Activated naive CD4-positive, alpha-beta T cell (primary cell): ENCODE measurements at places on chromosomes 11 and 22.

- no peak for DNase-seq
Observed at GRCh38 chr11:3154001-3154599, 11.0 kb downstream of the OSBPL5 start.

DNA sequence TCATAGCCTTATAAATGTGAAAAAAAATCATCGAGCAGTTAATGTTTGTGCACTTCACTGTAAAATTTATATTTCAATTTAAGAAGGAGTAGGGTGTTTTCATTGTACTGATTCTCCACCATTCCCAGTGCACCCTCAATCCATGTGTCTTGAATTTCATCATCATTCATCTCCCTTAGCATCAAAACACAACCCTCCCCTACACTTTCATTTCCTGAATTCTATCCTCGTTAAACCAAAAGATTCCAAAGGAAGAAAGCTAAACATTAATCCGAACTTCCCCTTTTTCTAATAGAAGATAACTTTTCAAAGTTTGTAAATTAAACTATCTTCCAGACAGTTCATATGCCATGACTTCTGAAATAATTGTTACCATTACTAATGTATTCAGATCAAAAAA lies 34.1 kb upstream of the OR8B8 start:
- no peak for DNase-seq

- DNase-seq: no peak
Observed at GRCh38 chr22:48765595-48765994, 1062.1 kb downstream of the BRD1 start.

- DNase-seq: no peak
Observed at GRCh38 chr22:39527481-39527961, 5.0 kb downstream of the RPS19BP1 start.

DNA sequence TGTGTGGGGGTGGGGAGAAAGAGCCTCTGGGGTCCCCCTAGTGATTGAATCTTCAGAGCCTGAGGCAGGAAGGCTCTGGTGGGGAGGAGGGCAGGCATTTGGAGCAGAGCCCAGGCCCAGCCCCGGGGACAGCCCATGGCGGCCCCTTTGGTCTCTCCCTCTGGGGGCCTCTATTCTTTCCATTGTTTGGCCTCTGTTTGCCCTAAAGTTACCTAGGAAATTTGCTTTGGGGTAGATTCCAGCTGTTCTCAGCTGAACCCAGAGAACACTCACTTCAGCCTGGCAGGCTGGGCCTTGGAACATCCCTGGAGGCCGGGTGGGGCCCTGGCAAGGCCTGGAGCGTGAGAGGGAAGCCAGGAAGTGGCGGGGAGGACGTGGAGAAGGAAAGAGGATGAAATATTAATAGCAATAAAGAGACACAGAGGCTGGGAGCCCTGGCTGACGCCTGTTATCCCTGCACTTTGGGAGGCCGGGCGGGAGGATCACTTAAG lies 22.9 kb upstream of the A4GALT start:
- DNase-seq: no peak

DNA sequence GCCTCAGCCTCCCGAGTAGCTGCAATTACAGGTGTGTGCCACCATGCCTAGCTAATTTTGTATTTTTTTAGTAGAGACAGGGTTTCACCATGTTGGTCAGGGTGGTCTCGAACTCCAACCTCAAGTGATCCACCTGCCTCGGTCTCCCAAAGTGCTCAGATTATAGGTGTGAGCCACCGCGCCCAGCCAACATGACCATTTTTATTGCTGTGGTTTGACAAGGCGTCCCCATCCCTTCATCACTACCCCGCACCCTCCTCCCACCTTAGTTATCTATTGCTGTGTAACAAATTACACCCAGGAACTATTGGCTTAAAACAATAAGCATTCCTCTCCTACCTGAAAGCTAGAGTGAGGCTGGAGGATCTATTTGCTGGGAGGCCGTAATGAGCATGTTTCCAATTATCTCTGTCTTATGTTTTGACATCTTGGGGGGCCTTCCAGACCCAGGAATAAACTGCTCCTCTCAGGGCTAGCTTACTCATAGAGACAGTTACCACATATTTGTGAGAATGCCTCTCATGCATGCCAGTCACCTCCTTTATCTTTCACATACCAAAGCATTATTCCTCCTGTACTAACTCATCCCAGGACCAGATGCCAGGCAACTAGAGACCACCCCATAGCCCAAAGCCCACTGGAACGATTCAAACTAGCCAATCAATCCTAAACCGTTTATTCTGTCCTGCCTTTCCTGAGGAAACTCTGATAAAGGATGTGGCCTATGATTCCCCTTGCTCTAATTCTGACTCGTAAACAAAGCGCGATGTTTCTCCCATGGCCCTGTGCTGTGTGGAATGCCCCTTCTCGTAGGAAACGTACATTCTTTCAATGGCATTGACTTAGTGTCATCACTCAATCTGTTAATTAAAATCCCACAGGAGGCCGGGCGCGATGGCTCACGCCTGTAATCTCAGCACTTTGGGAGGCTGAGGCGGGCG lies 19.4 kb downstream of the SNU13 start:
- DNase-seq: no peak

DNA sequence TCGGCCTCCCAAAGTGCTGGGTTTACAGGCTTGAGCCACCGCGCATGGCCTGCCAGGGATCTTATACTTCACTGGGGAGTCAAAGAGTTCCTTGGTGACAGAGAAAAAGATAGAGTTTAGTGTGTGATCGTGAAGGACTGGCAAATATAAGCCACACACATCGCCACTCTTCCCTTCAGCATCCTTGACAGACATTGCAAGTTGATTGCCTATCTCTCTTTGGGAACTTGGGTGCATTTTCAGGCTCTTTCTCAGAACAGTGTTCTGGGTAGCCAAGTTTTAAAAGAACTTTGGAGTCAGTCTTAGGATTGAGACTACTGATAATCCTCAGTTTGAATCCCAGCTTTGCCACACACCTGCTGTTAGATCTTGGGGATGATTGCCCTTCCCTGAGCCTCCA lies 19.8 kb downstream of the MIAT start:
- no peak for DNase-seq

GRCh38 chr11:62948765-62949320 lies 27.7 kb upstream of the CHRM1 start:
- DNase-seq: no peak

- DNase-seq: no peak
Observed at GRCh38 chr22:35368386-35368785, 12.5 kb upstream of the HMOX1 start.

DNA sequence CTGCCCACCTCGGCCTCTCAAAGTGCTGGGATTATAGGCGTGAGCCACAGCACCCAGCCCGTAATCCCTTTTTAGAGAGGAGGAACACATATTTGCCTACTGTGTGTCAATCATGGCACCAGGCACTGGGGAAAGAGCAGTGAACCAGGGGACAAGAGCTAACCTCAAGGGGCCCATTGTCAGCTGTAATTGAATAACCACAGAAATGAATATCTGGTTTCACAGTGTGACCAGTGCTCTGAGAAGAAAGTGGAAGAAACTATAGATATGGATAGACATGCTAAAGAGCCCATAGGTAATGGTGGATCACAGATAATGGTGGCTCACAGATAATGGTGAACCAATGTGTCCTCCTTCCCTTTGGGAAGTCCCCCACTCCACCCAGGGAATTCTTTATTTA lies 8.6 kb upstream of the KCTD14 start:
- no peak for DNase-seq

DNA sequence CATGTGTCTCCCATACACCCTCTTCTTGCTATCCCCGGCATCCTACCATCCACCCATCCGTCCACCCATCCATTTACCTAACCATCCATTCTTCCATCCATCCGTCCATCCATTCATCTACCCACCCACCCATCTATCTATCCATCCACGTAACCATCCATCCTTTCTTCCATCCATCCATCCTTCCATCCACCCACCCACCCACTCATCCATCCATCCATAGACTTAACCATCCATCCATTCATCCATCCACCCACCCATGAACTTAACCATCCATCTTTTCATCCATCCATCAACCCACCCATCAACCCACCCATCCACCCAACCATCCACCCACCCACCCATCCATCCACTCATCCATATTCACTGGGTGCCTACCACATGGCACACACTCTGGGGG lies 10.6 kb upstream of the CDC42EP2 start:
- DNase-seq: no peak

GRCh38 chr22:42581762-42582716 lies 28.3 kb downstream of the SERHL2 start:
- peak; percentile 74 for DNase-seq

DNA sequence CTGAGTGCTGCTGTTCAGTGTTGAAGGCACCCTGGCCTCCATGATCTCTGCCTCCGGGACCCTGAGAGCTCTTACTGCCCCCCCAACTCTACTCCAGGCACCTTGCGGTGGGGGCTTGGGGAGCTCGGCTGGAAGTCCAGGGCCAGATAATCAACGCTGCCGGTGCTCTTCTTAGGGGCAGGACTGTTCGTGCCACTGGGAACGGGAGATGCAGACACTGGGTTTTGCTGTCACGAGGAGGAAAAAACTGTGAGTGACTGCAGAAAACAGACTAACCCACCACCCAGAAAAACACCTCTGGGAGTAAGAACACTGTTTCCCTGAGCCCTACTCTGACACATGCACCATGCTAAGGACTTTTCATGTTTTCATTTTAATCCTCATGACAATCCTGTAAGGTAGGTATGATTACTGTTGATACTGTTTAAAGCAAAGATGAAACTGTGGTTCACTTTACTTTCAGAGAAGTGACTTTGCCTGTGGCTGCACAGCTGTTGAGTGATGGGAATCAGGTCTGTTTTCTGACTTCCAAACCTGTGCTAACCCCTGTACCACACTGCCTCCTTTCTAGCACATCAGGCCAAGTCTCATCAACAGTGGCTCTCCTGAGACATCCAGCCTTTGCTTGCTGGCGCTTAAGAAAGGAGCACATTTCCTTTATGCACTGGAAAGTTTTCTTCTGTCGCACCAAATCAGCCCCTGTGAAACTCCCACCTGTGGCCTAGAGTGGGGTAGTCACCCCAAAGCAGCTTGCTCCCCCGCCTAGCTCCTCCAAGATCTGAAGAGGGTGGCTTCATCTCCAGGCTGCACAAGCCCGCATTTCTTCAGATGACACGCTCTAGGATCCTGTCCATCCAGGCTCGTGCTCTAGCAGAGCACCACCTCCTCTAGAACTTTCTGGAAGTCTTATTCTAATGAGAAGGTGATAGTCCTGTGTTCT lies 31.8 kb downstream of the USP35 start:
- no peak for DNase-seq

- DNase-seq: no peak
Observed at GRCh38 chr11:33266393-33267215, 9.4 kb downstream of the HIPK3 start.

DNA sequence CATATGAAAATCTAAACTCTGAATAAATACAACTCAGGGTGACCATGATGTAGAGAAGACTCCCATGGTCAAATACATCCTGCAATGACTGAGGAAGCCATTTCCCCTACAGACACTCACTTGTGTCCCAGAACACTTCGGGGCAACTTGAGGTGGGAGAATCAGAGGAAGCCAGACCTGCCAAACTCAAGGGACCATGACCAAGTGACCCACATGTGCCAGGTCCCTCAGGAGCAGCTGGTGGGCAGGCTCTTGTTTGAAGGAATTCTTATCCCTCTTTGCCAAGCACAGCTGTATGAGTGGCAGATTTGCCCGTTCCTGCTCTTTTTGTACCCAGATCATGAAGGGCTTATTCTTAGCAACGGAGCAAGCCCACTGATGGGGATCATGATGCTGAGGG lies 17.8 kb downstream of the SPATA19 start:
- no peak for DNase-seq

GRCh38 chr11:82754410-82754809 lies 20.7 kb upstream of the FAM181B start:
- no peak for DNase-seq

GRCh38 chr11:27820249-27820648 lies 120.0 kb upstream of the BDNF start:
- DNase-seq: no peak

DNA sequence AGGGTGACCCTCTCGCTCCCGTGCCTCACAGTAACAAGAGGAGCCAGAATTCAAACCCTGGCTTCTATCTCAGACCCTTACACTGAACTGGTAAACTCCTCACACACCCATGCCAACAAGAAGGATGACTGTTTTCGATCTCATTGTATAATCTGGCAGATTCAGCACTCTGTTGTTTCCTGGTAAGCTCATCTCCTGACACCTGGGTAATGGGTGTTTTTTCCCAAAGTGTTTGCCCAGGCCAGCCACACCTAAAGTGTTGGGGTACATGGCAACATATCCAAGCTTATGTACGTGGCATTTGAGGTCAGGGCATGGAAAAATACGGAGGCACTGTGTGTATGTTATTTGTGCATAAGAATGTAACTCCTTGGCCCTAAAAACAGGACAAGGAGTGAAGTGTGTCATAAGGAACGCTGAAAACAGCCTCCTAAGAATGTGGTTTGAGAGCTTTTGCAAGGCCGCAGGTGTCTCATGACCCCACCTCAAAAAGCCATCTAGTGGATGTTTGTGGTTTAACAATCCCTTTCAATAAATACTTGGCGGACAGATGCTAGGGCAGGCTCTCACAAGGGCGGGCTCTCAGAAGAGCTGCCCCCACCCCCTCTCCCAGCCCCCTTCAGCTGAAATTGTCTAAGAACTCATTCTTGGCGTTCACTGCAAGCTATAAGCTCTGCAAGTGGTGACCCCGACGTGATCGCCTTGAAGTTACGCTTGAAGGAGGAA lies at the start of gene MS4A15:
TSS of gene MS4A15 (plus strand) at position 561 of the 726 bp plus-strand sequence. CDS start 6,867 bp downstream, outside the sequence.
- DNase-seq: no peak

DNA sequence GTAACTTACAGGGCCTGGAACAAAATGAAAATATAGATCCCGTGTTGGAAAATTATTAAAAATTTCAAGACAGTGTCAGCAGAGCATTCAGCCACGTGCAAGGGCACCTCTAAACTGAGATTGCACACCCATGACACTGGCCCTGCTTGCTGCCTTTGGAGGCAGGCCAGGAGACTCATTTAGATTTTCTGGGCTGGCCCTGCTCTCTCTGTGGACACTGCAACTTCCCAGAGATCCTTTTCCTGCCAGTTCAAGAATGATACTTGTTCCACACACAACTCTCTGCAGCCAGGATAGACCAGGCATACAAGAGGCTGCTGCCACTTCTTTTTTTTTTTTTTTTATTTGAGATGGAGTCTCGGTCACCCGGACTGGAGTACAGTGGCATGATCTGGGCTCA lies 56.7 kb upstream of the PTPRJ start:
- no peak for DNase-seq

DNA sequence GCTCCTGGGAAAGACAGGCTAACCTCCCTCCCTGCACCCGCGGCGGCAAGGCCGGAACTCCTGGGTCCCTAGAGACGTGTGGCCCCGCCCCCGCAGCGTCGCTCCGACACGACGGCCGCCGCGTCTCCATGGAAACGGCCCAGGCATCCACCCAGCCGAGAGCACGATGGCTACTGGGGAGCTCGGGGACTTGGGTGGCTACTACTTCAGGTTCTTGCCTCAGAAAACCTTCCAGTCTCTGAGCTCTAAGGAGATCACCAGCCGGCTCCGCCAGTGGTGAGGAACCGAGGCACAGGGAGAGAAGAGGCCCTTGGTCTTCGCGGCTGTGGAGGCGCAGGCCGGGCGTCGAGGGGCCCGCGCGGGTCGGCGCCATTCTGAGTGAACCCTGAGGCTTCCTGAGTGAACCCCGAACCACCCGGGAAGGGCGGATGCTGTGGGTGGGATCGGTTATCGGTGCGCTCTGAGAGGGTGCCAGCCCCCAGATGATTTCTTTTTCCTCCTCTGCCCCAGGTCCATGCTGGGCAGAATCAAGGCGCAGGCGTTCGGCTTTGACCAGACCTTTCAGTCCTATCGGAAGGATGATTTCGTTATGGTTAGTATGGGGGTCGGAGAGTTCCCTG lies at the start of gene CFAP300:
TSS of gene CFAP300 (plus strand) at position 133 of the 620 bp plus-strand sequence. CDS start at position 167, 34 bp downstream.
- DNase-seq: no peak
